ENCODE measurements at places on chromosomes 5 and 9.

GRCh38 chr9:33466565-33467495, 6.9 kb downstream of the NOL6 start:
- DNase-seq: peak; percentile 76

GRCh38 chr5:172274951-172275753, 8.4 kb downstream of the UBTD2 start:
- DNase-seq: no peak

DNA sequence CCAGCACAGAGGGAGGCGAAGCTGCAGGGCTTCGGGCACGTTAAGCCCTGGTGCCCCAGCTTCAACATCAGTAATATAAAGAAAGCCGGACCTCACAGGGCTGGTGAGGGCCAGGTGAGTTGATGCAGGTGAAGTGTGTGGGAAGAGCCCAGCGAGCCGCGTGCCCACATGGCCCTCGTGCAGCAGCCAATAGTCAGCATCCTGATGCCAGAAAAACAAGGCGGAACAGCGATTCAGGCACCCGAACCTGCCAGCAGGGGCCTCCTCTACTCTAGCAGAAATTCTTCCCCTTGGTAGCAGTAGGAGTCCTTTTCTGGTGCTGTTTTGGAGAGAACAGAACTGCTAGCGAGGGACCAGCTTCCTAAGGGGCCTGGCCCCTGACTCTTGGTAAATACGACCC, 7.8 kb downstream of the MED10 start:
- DNase-seq: no peak

DNA sequence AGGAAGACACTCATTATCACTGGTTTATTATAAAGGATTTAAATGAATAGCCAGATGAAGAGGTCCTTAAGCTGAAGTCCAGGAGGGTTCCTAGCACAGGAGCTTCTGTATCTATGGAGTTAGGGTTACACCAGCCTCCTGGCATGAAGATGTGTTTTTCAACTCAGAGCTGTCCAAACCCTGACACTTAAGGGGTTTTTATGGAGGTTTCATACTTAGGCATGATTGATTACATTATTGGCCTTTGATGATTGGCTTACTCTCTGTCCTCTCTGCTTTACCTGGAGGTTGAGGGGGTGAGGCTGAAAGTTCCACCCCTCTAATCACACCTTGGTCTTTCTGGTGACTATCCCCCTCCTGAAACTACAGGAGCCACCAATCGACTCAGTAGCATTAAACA, 84.9 kb upstream of the ZNF169 start:
- DNase-seq: no peak

DNA sequence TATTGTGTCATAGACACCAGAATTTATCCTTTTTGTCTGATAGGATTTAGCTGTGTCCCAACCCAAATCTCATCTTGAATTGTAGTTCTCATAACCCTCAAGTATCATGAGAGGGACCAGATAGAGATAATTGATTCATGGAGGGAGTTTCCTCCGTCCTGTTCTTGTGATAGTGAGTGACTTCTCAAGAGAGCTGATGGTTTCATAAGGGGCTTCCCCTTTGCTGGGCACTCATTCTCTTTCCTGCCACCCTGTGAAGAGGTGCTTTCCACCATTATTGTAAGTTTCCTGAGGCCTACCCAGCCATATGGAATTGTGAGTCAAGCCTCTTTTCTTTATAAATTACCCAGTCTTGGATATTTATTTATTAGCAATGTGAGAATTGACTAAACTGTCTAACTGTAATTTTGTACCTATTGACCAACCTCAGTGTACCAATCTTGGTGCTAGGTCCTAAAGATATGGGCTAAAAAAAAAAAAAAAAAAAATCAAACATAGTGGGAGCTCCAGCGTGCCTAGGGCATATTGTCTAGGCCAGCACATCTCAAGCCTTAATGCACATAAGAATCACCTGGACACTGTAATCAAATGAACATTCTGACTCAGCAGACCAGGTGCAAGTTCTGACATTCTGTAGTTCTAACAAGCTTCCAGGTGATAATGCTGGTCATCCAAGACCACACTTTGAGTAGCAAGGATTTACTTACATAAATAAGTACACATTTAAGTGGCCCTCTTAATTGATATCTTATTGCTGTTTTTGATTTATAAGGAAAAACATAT, 30.5 kb downstream of the ST8SIA4 start:
- DNase-seq: no peak

DNA sequence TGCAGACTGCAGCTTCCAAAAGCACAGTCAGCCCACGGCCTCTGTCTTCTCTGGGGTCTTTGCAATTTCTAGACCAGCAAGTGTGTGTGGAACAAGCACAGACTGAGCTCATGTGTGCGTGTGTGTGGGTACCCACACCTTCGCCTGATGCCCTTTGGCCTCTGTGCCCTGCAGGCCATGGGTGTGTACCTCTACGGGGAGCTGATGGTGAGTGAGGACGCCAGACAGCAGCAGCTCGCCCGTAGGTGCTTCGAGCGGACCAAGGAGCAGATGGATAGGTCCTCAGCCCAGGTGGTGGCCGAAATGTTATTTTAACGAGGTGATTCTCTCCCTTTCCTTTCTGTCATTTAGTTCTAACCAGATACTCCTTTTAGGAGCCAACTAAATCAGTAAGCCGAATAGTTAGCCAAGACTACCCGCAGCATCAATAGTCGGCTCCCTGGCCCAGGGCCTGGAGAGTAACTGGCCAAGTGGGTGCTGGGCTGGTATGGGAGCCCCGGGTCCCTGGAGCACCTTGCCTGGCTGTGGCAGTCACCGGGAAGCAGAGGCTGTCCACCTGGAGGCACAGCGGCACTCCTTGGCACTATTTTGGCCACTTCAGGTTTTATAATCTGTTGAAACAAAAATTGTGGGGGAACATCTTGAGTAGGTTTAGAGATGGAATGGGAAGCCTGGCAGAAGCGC, 235.0 kb downstream of the FANCC start:
- no peak for DNase-seq

GRCh38 chr9:33748633-33749304, 46.6 kb upstream of the PRSS3 start:
- no peak for DNase-seq

DNA sequence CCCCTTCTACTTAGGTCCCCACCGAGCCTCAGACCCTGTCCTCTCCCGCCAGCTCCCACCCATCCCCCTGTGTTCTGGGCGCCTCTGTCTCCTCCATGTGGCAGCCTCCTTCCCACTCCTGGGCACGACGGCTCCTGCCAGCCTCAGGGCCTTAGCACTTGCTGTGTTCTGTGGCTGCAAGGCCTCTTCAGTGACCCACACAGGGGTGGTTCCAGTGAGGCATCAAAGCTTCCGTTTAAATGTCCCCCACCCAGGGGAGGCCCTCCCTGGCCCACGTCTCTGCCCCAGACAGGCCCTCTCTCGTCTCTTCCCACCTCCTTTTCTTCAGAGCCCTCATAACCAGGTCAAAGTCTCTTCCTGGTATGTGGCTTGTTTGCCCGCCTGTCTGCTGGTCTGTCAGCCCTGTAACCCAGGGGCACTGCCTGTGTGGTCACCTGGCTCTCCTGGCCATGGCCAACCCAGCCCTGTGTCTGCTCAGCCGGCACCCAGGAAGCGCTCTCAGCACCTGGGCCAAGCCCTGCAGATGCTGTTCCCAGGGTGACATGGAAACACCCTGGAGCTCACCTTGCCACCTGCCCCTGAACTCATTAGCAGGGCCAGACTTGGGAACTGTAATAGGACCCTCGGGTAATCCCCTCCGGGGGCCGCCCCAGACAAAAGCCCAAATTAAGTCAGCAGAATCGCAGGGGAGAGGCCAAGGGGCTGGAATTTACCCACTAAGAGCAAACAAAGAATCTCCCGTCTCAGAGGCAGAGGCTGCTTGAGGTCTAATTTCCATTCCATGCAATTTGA, 33.7 kb downstream of the LHX3 start:
- DNase-seq: no peak

DNA sequence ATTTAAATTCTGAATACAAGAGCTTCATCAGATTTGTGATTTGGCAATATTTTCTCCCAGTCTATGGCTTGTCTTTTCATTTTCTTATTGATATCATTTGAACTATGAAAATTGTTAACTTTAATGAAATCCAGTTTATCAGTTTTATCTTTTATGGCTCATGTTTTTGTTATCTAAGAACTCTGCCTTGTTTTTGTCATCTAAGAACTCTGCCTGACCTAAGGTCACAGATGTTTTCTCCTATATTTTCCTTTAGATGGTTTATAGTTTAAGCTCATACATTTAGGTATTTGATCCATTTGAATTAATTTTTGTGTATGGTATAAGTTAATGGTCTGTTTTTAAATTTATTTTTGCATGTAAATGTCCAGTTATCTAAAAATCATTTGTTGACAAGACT, 52.9 kb downstream of the NIPBL start:
- no peak for DNase-seq

DNA sequence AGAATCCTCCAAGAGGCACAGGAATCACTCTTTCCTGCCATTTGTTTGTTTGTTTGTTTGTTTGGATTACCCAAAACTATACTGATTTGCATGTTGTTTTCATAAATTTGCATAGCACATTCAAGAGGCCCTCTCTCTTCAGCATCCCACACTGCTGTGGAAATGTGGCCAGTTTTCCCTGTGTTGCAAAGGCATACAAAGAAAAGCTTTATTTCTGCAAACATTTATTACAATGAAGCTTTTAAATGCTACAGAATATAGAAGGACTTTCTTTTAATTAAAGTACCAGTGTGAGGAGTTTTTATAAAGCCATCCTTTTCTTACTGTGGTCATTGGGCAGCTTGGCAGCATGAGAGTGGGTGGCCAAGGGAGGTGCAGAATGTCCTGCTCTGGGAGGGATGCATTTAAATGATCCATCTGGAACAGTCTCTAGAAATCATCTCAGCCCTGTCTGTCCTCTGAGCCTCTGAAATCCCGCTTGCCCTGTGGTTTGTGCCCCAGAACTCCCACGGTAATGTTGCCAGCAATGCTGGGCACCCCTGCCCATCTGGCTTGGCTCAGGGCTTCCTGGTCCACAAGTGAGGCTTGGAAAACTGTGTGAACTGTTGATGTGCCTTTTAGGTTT, 356.8 kb upstream of the KIF2A start:
- no peak for DNase-seq

- no peak for DNase-seq
These were observed 80.0 kb upstream of the SAP30L start for GRCh38 chr5:154365823-154366222.

DNA sequence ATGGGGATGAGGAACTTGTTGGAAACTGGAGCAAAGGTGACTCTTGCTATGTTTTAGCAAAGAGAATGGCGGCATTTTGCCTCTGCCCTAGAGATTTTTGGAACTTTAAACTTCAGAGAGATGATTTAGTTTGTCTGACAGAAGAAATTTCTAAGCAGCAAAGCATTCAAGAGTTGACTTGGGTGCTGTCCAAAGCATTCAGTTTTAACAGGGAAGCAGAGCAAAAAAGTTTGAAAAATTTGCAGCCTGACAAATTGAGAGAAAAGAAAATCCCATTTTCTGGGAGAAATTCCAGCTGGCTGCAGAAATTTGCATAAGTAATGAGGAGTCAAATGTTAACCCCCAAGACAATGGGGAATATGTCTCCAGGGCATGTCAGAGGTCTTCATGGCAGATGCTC, 682.3 kb upstream of the ST8SIA4 start:
- no peak for DNase-seq

GRCh38 chr5:72238712-72239445, 81.2 kb downstream of the MRPS27 start:
- no peak for DNase-seq

GRCh38 chr5:77086368-77086688, 757 bp downstream of the ZBED3 start:
- DNase-seq: no peak

- DNase-seq: no peak
These were observed 734.5 kb upstream of the NUDT12 start for GRCh38 chr5:104297076-104297475.

DNA sequence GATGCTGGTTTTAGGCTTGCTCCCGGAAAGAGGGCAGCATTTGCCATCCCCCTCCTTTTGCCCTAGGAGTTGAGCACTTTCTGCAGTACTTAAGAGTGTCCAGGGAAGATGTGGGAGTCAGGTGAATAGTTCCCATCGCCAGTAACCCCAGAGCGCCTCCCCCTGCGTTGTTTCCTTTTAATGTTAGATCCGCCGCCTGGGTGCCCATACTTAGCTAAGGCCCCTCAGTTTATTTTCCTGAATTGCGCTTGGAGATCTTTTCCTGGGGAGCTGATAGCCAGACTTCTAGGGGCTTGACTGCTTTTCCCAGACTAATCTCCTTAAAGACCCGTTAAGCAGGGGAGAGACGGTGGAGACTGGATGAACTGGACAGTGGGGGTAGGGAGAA, 377 bp upstream of the PCDHAC2 start:
- no peak for DNase-seq

- no peak for DNase-seq
These were observed 147.5 kb downstream of the CAVIN4 start for GRCh38 chr9:100725371-100725770.

- no peak for DNase-seq
These were observed 52.8 kb upstream of the CCDC112 start for GRCh38 chr5:115349001-115349817.

DNA sequence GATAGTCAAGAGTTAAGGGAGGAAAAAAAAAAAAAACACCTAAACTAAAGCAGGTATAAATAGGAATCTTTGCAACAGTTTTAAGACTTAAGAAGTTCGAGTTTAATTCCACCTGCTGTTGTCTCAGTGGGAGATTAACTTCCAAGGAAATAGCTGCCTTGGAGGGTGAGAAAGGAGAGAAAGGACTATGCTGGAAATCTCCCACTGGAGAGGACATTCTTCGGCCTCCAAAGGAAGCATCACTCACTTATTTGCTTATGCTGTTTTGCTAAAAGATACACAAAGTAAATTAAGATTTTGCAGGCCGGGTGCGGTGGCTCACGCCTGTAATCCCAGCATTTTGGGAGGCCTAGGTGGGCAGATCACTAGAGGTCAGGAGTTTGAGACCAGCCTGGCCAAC, 317.9 kb upstream of the MPDZ start:
- no peak for DNase-seq

DNA sequence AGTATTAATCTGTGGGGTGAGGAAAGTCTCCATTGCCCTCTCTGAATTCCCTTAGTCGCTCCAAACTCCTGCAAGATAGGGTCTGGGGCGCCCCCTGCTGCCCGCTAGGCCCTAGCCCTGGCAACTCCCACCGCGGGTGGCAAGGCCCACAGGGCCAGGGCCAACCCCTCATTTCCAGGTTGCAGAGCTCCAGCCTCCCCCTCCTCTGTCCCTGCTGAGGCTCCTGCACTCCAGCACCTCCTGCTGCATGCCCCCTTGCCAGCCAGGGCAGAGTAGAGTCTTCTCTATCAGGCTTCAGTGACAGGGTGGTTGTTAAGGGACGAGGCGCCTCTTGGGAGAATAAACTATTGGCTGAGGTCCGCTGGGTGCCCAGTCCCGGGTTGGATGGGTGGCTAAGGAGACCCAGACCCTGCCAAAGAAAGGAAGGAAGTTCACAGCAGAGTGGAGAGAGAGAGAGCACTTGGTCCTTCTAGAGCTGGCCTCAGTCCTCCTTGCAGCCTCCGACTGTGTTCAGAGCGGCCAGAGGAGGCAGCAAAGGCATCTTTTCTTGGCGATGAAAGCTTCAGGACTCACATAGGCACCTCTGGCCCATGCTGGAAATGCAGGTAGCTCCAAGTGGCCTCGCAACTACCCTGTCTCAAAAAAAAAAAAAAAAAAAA, 45.6 kb downstream of the SAR1B start:
- DNase-seq: peak; percentile 73

- no peak for DNase-seq
These were observed 296.9 kb downstream of the ADAMTS6 start for GRCh38 chr5:65184780-65185179.

- DNase-seq: no peak
These were observed 17.6 kb downstream of the DMRT3 start for GRCh38 chr9:994005-994404.
